ENCODE measurements at places on chromosomes 4 and X.

DNA sequence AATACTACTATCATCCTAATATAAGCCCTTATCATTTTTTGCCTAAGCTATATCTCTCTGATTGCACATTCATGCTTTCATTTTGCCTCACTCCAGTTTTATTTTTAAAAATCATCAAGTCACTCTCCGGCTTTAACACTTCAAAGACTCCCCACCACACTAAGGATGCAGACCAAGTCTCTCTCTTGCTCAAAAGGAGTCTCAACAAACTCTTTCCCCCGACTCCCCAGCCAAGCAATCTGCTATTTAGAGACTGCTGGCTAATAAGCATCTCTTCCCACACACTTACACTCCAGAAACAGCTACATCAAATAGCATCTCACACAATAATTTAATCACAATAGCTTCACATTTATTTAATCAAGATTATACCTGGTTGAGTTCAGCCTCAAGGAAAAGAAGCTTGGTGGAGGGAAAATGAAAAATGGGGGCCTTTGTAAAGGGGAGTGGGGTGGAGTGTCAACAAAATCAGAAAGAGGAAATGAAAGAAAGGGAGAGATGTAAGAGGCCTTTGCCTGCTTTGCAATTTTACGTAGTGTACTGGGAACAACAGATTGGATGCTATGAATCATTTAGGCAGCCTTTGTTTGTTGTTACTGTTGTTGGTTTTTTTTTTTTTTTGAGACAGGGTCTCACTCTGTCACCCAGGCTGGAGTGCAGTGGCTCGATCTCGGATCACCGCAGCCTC is 104.1 kb upstream of the MCF2 start:
- DNase-seq = no peak

- DNase-seq = no peak
Measured at GRCh38 chrX:10529344-10529743, 91.0 kb downstream of the MID1 start.

- no peak for DNase-seq
Measured at GRCh38 chr4:123891881-123892280, 495.3 kb downstream of the SPRY1 start.

GRCh38 chr4:147289181-147289580 is 191.7 kb upstream of the EDNRA start:
- DNase-seq = no peak

- DNase-seq = no peak
Measured at GRCh38 chr4:3936184-3936583, 170.0 kb downstream of the ADRA2C start.

- no peak for DNase-seq
Measured at GRCh38 chr4:150224896-150225591, 146.8 kb downstream of the DCLK2 start.

GRCh38 chr4:89029591-89029990 is 27.4 kb downstream of the FAM13A start:
- no peak for DNase-seq

- no peak for DNase-seq
Measured at GRCh38 chr4:41215969-41216293, 1.6 kb upstream of the APBB2 start.

DNA sequence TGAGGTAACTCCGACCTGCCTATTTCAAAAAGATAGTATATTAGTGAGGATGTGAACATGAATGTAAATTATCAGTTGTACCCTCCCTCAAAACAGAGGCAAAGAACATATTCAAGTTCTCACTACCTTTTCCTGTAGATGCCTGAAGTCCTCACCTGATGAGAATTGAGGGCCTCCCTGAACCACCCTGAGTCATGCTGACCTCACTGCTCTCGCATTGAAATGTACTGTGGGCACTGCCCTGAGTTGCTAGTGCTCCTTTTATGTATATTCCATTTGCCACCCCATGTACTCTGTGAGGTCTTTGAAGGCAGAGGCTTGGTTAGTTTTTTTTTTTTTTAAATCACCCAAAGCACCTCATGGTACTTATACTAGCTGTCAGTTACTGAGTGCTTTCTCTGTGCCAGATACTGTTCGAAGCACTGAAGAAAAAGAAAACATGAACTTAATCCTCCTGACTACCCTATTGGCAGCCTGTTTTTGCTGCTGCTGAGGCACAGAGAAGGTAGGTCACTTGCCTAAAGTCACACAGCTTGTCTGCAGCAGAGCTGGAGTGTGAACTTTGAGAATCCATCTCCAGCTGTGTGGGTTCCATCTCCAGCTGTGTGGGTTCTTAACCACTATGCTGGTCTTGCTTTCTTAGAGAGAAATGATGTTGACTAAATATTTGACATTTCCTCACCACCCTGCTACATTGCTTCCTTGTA is 253.1 kb upstream of the GPC4 start:
- no peak for DNase-seq

DNA sequence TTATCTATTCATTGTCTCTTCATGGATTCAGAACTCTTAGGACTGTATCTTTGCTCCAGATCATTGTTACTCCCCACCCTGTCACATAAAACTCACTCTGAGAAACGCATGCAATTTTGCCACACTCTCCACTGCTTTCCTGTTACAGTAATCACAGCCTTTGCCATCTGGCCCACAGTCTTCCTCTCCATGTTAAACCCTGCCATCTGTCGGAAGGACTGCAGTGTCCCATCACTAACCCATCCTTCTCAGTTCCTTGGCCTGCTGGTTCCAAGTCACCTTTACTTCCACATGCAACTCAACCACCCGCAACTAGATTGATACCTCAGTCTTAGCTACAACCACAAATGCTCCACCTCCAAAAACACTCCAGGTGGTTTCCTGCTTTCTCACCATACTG is 308.7 kb upstream of the FAM241A start:
- DNase-seq = no peak

DNA sequence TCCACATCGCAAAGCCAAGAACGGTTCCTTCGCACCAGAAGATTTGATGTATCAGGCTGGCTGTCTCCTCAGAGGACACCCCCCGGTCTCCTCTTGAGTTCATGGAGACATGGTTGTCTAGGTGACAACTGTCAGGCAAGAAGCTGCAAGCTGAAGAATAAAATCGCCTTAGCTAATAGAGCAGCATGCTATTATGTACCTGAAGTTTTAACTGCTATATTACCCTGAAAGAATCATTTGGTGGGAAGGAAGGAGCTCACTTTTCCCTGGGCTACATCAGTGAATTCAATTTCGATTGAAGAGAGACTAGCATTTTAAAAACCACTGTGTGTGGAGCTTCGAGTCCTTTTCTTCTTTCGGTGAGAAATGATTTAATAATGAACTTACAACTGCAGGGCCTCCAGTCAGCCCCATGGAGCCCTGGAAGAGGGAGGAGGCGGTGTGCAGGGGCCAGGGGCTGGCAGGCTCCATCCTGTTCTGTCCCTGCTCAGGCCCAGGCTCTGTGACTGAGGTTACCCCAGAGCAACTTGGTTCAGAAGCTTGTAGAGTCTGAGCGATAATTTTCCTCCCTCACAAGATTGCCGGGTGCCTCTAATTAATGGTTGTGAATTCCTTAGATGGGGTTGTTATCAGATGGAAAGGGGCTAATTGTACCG is 191.3 kb downstream of the MID1IP1 start:
- DNase-seq = no peak

- no peak for DNase-seq
Measured at GRCh38 chr4:85302193-85302736, 172.7 kb upstream of the ARHGAP24 start.

GRCh38 chrX:443536-444210 is 57.0 kb upstream of the PPP2R3B start:
- DNase-seq = no peak

DNA sequence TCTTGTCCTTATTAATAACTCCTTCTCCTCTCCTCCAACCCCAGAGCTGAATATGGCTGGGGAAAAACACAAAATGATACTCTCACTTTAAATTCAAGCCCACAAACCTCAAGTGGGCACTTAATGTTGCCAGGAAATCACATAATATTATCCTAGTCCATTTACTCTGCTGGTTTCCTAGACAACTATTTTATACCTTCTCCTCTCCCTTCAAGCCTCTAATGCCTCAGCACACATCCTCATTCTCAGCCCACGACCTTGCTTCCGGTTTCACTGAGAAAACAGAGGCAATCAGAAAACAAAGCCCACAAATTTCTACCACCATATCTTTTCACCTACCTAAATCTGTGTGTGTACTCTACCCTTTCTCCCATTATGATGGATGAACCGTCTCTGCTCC is 12.1 kb upstream of the CLCN5 start:
- DNase-seq = no peak

DNA sequence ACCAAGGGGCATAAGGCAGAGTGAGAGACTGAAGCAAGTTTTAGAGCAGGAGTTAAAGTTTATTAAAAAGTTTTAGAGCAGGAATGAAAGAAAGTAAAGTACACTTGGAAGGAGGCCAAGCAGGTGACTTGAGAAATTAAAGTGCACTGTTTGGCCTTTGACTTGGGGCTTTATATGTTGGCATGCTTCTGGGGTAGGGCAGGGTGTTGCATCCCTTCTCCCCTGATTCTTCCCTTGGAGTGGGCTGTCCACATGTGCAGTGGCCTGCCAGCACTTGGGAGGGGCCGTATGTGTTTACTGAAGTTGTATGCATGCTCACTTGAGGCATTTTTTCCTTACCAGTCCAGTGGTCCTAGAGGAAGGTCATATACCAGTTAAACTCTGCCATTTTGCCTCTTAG is 35.3 kb upstream of the GPR173 start:
- no peak for DNase-seq

- no peak for DNase-seq
Measured at GRCh38 chrX:118717678-118718391, 9.6 kb upstream of the IL13RA1 start.

DNA sequence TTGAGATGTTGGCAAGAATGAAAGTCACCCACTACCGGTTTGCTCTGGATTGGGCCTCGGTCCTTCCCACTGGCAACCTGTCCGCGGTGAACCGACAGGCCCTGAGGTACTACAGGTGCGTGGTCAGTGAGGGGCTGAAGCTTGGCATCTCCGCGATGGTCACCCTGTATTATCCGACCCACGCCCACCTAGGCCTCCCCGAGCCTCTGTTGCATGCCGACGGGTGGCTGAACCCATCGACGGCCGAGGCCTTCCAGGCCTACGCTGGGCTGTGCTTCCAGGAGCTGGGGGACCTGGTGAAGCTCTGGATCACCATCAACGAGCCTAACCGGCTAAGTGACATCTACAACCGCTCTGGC is 12.3 kb downstream of the RPL9 start:
- DNase-seq = no peak

DNA sequence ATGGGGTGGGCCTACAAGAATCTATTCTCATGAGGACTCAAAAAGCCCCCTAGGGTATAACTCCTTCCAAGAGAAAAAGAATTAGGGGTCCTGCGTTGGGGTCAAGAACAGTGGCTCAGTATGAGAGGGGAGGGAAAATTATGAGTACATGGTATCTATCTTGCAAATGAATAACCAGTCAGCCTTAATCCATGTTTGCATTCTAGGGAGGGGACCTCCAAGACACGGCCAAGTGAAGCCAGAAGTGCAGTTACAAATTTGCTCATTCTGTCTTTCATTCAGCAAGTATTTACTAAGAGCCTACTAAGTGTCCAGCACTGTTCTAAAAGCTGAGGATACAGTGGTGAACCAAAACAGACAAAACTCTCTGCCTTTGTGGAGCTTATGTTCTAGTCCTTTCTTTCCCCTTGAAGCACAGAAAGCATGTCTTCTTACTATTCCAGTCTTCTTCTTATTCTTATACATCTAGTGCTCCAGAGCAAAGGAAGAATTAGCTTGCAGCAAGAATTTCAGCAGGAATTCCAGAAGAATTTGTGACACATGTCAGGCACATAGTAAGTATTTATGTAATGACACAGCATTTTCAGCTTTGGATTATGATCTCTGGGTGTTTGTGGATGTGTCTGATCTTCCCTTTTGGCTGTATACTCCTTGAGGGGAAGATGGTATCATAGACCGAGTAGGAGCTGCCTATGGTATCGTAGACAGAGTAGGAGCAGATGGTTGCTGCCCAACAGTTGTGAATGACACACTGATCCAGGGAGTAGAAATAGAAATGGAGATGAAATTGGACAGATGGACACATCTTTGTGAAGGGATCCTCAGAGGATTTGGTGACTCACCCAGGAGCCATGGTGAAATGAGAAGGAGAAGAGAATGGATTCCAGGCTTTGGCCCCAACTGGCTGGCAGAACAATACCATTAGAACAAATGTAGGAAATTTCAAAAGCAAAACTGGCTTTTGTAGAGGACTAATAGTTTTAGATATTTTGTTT is 75.9 kb downstream of the COQ2 start:
- DNase-seq = no peak

- no peak for DNase-seq
Measured at GRCh38 chrX:126238220-126238619, 72.1 kb upstream of the DCAF12L2 start.

DNA sequence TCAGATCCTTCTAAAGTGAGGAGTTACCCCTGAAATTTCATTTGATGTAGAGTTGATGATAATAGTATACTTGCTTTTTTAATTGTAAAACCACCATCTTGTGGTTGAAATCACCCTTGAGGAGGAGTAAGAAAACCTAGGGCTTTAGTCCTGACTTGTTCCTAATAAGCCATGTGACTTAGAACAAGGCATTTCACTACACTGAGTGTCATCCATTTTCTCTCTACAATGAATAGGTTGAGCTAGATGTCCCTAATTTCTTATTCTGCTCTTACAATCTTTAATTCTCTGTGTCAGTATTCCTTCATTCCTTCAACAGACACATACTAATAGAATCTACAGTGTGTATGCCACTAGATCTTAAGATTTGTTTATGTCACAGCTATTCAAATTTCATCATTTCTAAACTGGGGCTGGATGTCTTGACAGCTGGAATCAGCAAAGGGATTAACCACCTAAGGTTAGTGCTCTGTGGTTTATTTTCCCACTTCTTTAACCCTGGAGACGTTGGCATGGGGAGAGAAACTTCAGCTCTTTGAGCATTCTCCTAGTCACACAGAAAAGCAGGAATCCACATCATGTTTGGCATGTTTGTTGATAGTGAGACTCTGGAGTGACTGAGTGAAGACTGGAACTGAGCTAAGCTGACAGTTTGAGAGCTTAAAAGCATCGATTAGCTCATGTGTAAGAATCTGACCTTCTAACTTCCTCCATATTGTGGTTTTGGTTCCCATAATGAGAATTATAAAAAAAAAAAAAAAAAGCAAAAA is 246.3 kb downstream of the NDST4 start:
- DNase-seq = no peak

GRCh38 chr4:121594796-121595526 is 101.8 kb downstream of the ANXA5 start:
- DNase-seq = no peak

DNA sequence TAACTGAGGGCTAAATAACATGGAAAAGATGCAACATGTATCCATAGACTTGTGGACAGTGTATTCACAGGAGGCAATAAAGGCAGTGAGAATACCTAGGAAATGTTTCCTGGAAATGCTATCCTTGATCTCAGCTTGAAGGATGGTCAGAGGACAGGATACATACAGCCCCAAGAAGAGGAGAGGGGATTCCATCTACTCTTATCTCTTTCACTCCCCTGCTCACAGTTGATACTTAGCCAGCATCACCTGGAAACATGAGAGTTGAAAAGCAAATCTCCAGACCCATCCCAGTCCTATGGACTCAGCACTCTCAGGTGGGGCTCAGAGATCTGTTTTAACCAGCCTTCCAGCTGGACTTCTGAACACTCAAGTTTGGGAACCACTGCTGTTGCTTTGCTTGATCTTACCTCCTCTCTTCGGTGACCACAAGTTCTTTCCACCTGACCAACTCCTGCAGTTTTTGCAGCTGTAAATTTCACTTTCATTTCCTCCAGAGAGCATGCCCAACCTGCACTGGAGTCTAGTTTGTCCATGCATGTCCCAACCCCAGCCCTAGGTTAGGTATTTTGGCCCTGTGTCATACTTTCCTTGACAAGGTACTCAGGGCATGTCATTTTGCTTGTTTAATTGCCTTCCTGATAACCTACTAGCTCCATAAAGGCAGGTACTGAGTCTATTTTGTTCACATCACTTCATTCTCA is 10.4 kb downstream of the RELL1 start:
- DNase-seq = no peak

All from T-helper 9 cell (primary cell).